ENCODE measurements at places on chromosomes 2 and 18.

DNA sequence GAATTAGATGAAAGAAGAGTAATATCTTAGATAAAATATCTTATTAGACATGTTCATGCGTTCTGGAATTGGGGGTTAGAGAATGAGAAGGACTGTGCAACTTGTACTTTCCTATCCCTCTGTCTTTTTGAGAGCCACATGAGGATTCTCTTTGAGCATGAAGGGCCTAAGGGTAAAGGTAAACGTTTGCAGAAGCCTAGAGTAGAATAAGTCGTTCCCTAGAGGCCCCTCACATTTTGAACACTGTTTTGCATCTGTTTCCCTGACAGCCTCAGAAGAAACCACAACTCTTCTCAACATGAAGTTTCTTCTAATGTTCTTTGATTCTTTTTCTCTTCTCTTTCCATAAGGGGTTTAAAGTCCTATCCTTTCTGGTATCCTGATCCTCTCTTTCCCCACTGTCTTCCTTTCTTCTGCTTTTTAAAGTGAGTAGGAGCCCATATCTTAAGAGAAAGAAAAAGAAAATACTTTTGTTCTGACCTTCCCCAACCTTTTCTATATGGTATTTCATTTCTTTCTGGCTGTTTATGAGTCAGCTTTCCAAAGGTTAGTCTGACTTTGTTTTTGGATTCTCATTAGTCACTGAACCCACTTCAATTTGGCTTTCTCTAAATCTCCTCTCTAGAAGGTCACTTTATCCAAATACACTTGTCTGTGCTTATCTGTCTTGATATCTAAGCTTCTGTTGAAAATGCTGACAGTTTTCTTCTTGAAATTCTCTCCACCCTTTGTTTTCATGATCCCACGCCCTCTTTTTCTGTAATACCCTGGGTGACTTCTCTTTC lies 34.8 kb downstream of the PPP1R1C start:
- DNase-seq: no peak

- no peak for DNase-seq
Measured at GRCh38 chr2:226497146-226497909, 302.3 kb downstream of the IRS1 start.

DNA sequence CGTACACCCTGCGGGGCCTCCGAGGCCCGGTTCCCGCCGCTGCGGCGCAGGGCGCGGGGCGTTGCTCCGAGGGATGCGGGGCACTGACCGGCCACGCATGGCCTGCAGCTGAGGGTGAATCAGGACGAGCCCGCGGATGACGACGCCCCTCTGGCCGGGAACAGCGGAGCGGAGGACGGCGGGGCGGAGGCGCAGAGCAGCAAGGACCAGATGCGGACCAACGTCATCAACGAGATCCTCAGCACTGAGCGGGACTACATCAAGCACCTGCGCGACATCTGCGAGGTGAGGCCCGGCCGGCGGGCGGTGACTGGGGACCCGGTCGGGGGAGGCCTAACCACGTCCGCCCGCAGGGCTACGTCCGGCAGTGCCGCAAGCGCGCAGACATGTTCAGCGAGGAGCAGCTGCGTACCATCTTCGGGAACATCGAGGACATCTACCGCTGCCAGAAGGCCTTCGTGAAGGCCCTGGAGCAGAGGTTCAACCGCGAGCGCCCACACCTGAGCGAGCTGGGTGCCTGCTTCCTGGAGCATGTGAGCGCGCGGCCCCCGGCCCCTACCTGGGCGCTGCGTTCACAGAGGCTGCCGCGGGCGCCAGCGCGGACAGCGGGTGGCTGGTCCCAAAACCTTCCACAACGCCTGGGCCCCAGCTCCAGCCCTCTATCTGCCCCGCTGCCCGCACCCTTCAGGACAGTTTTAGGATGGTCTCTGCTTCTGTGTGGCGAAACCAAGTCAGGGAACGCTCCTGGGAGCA lies 53.2 kb downstream of the FAM168B start:
- no peak for DNase-seq

- no peak for DNase-seq
Measured at GRCh38 chr2:43438858-43439655, 156.8 kb downstream of the THADA start.

- DNase-seq: no peak
Measured at GRCh38 chr18:73552171-73552570, 595.5 kb downstream of the FBXO15 start.

DNA sequence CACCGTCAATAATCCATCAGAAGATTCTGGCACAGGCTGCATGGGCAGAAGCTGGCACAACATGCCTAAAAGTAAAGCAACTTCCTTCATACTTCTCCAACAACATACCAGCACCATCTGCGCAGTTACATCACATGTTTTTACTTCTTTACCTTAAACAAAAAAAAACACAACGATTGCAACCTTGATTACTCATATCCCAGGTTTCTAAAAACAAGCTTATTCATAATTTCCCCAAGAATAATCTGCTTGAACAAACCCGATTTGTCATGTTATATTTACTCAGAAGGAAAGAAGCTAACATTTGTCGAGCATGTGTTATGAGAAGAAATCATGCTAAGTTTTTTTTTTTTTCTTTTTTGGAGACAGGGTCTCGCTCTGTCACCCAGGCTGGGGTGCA lies 54.7 kb downstream of the THADA start:
- DNase-seq: no peak

DNA sequence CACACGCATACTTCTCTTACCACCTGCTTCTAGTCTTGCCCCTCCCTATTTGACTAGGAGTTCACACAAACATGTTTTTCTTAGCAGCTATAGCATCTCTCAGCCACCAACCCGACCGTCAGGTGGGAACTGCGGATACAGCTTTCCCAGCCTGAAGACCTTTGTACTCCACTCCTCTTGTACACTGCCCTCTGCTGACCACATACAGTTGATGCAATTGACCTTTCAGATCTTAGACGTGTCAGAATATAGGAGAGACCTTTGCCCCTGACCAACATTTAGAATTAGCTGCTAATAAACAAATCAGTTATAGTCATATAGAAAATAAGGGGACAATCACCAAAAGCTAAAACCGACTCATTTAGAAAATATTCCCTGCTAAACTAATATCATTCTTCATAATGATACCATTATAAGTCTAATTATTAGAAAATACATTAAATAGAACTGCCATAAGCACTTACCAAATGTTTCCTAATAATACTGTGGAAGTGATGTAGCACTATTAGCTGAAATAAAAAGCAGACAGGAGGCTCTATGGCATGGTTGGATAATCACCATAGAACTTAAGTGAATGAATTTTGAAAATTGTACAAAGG lies 208.4 kb downstream of the RAD51AP2 start:
- peak; percentile 59 for DNase-seq

- DNase-seq: no peak
Measured at GRCh38 chr2:230849633-230850357, 14.9 kb upstream of the ITM2C start.

DNA sequence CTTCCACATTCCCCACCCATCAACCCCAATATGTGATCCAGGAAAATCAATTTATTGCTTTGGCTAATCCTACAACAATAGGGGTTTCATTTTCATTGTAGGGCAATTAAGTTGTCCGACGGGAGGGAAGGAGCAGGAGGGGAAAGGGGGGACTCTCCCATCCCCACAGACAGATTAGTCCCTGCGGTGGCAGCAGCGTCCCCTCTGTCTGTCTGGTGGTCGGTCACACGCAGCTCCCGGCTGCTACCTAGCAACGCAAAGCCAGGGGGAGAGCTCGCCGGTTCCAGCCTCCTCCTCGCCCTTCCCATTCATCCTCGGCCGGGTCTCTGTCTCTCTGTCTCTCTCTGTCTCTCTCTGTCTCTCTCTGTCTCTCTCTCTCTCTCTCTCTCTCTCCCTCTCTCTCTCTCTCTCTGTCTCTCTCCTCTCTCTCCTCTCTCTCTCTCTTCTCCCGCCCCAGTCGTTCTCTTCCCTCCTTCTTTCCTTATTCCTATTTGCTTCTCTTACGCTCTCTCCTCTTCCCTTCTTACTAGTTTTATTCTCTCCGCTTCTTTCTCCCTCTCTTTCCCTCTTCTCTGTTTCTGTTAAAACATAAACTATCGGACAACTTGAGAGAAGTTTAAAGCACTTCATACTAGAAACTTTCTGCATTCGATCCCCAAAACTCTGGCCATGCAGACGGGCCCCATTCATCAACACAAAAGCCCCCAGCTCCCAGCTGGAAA lies 1.2 kb downstream of the LRP2 start:
- DNase-seq: no peak

- DNase-seq: no peak
Measured at GRCh38 chr2:55459714-55460274, 40.1 kb upstream of the CCDC88A start.

DNA sequence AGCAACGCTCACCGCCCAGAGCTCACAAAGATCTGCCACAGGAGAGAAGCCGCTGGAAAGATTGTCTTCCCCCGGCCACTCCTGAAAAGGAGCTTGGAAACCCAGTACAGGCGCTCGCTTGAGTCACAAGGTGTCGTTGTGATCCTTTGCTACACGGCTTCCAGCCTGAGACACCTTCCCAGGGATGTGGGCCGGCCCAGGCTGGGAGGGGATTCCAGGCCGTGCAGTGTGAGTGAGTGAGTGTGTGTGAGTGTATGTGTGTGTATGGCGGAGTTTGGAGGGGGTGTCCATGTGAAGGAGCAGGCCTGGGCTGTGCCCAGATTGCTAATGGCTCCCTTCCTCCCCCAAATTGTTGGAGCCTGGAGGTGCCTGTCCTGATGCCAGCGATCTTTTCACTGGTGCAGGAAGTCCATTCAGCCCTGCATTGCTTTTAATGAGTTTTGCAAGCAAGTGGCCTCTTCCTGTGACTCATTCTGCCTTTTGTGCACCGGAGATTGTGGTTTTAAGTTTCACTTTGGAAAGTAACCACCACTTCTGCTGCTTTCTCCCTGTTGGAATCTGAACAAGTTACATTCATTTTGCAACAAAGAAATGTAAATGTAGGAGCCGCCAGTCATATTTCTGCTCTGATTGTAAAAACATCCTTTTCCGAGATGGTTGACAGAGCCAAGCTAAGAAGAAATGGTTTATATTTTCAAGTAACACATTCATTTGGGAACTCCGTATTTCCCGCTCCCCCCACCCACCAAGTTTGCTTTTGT lies 83.7 kb downstream of the LPIN1 start:
- no peak for DNase-seq

DNA sequence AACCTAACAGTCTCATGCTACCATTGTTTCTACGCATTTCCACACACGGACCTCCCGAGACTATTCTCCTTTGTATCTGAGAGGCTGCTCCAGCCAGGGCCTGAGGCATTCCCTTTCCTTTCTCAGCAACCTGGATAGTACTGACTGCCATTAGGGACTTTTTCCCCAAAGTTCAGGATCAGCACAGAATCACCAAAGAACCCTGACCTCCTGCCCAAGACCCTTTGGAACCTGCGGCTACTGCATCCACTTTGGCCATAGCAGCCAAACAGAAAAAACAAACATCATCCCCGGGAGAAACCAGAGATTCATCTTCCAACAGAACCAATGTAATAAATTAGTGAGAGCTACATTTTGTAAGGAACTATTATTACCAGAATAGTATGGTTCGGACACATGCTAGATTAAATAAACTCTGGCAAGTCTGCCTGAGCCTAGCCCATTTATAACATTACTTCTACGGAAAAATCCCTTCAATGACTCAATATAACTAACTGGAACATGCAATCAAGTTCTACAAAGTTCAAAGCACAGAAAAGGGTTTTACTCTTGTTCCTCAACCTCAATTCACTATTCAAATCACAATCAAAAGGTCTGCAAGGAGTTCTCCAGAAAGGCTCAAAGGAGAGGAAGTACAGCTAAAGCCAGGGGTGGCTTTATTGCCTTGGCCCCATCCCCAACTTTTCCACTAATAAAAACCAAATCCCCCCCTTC lies 51.8 kb downstream of the LPIN2 start:
- no peak for DNase-seq

- DNase-seq: no peak
Measured at GRCh38 chr18:59570101-59570775, 127.0 kb downstream of the CCBE1 start.

DNA sequence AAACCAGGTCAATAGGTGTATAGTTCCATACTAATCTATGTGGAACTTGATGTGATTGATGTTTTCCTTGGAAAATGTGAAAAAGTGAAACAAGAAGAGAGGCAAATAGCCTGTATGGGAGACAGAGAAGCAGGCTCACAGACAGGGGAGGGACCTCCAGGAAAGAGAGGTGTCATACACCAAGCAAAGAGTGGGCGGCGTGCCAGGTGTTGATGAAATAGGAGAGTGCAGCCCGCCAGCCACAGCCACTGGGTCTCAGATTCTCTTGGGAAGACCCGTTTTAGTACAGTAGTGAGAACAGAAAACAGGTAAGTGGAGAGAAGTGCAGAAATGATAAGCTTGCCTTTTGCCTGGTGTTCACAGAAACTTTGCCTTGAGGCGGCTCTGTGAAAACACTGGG lies 301.9 kb downstream of the ZNF407 start:
- DNase-seq: no peak

DNA sequence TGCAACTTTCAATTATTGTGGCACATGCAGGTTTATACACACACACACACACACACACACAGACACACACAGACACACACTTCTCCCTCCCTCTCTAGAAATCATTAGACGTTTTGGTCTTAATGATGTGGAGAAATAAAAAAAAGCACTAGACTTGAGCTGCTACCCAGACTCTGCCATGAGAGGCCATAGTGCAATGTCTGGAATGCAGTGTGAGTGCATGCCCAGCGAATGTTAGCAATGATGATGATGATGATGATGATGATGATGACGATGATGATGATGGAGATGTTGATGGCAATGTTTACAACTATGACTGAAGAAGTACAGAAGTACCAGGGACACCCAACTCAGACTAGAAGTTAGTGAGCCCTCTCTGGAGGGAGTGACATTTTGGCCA lies 23.8 kb upstream of the KLHL29 start:
- DNase-seq: no peak

DNA sequence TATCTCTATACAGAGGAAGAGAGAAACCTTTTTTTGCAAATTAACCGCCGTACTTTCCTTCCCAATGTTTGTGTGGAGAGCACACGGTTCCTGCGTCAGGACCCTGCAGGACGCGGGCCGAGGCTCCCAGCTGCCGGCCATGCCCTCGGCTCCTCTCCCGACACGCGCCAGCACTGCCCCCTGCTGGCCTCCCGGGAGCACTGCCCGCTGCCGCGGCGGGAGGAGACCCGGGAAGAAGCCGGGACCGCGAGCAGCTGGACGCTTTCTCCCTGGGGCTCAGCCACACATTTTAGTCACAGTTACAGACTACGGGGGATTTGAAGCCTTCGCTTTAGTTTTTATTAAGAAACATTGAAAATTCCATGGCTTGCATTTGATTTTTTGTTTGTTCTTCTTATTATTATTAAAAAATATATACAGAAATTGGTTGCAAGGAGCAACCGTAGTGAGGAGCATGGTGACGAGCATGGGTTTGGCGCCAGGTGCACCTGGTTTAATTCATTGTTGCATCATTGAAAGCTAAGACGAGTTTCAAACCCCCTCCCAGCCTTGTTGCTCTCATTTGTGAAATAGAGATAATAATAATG lies 401.2 kb downstream of the GALR1 start:
- peak; percentile 75 for DNase-seq

GRCh38 chr2:40284797-40285196 lies 167.1 kb downstream of the SLC8A1 start:
- no peak for DNase-seq

GRCh38 chr2:37105150-37105549 lies 20.8 kb downstream of the GPATCH11 start:
- no peak for DNase-seq

- no peak for DNase-seq
Measured at GRCh38 chr2:37576831-37577230, 94.6 kb downstream of the CDC42EP3 start.

GRCh38 chr2:11891671-11892440 lies 145.4 kb downstream of the LPIN1 start:
- no peak for DNase-seq

All from NCI-H1930 (cell line).